Fibroblast of mammary gland (primary cell): ENCODE measurements at places on chromosomes 6 and 20.

- no peak for DNase-seq
Observed at GRCh38 chr6:51045548-51045947, 226.9 kb downstream of the TFAP2B start.

GRCh38 chr6:226516-227073 is 65.7 kb upstream of the DUSP22 start:
- no peak for DNase-seq

GRCh38 chr20:10562899-10563298 is 110.9 kb downstream of the JAG1 start:
- DNase-seq = no peak

DNA sequence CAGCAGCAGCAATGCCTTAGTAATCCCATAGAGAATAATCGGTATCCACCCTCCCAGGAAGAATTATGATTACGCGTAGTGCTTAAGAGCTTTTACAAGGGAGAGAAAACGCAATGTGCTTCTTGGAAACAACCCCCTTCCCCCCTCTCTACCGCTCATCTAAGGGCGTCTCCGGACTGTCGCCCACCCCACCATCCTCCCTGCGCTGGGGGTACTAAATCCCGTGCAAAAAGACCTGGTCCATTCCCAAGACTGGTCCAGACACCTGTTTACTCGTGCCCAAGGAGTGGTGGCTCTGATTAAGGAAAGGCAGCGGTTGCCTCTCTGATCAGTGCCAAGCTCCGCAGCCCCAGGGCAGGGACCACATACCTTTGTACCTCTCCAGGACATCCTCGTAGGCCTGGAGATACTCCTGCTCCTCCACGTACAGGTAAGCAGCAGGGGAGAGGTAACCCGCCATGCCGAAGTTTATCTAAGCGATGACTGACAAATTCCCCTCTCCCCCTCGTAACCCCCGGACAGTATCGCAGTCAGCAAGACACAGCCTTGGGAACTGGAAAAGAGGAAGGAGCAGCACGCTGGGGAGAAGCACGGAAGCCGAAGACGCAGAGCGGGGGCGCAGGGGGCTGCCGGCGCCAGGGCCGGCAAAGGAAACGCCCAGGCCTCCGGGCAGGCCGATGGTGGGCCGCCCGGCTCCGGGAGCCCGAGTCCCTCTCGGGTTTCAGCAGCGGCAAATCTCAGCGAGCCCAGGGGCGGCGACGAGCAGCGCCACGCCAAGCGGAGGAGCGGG is 112.0 kb upstream of the BEND6 start:
- DNase-seq = peak; percentile 66

DNA sequence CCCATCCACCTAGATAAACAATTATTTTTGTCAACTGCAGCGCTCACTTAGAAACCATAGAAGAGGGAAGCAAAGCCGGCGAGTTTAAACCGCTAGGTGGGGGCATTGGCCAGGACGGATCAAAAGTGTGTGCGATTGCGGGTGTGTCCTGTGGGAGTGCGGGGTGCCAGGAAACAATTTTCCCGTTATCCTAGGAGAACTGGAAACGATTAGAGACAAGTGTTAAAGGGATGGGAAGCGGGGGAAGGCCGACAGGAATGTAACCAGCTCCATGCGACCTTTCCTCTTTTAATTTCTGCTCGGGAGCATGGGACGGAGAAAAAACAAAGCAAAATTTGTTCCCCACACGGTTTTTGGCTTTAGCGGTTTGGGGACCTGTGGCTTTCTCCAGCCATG is 2.8 kb upstream of the HTR1B start:
- peak; percentile 76 for DNase-seq

DNA sequence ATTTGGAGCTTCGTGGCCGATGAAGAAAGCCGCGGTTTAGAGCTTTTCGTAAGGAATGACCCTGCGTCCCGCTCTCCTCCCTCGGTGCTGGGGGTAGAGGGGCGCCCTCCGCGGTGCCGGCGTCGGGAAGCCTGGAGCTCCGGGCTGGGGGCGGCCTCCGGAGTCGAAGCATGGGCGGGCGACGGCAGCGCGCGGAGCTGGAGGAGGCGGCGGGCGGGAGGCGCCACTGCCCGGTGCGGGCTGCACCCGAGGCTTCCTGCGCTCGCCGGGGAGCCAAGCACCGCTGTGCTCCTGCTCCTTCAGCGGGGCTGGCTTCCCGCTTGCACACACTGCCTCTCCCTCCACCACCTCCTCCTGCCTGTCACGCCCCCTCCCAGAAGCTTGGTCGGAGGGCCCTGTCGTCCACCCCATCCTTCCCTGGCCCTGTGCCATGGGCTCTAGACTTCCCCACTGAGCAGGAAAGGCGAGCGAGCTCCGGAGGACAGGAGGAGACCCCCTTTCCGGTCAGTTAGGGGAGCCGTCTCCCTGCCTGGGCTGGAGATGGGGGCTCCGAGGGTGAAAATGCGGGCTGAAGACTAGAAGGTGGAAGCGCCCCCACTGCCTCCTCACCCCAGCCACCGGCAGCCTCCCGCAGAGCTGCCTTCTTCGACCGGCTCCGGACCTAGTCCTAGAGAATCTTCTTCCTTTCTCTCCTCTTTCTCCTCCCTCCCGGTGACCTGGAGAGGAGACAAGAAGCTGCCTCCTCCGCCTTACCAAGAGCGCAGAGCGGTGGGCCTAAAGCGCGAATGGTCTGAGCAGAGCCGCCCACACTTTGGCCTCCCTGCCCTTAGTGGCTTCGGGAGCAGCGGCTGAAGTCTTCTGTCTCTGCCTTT is 1.8 kb downstream of the CDH4 start:
- peak; percentile 23 for DNase-seq

- DNase-seq = peak; percentile 71
Observed at GRCh38 chr6:57432919-57433684, 115.7 kb downstream of the PRIM2 start.

- peak; percentile 89 for DNase-seq
Observed at GRCh38 chr6:42746463-42747391, 824 bp upstream of the TBCC start.

DNA sequence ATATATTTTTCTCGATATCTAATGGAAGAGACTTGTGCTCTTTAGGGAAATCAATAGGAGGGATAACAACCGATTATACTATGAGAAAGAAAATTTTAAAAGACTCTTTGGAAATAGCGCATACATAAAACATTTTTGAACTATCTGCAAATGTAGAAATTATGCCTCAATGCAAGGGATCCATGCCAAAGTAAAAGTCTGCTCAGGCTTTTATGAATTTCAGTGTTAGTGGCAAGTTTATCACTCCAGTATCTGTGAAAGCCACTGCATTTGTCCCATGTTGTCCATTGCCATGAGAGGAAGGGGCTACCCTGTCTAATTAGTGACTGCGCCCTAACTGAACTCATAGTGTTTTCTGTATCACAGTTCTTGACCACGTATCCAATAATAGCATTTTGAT is 81.4 kb downstream of the TSHZ2 start:
- DNase-seq = no peak

GRCh38 chr6:36546308-36546919 is 865 bp downstream of the STK38 start:
- peak; percentile 21 for DNase-seq

DNA sequence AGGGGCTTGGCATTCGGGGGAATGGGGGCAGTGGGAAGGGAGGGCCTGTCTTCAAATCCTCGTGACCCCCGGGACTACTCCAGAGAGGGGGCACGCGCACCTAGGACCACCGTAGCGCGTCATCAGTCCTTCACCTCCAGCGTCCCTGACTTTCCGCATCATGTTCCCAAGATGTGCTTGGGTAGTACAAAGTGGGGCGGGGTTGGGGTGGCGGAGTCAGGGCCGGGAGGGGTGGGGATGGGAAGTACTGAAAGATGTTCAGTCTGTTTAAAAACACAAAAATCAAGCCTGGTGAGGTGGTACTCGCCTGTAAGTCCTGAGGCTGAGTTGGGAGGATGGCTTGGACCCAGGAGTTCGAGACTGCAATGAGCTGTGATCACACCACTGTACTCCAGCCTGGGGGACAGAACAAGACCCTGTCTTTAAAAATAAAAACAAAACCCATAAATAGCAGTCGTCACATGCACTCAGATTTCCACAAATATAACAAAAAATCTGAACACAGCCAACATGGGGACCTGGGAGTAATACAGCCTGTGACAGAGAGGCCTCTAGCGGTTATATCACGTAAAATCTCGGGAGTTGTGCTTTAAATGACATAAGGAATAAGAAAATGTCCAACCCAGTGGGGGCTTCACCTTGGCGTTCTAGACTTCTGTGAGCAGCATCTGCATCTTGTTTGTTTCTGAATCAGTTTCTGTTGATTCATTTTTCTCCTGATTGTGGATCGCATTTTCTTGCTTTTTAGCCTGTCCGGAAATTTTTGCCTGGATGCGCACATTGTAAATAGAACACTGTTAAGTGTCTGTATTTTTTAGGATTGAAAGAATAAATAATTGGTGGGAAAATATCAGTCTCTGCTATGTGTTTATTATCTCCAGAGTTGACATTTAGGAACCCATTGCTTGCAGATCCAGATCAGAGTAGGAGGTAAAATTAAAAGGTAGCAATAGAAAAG is 698 bp upstream of the LRP11 start:
- peak; percentile 81 for DNase-seq

DNA sequence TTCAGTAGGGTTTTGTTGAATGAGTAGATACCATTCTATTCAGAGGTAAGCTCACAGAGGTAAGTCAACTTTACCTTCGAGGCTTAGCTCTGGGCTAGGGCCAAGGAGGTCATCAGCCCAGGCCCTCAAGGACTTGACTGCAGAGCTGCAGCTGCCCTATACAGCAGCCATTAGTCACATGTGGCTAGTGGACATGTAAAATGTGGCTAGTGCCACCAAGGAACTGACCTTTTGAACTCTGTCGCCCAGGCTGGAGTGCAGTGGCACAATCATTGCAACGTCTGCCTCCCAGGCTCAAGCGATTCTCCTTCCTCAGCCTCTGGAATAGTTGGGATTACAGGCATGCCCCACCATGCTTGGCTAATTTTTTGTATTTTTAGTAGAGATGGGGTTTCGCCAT is 47.9 kb upstream of the EPB41L1 start:
- no peak for DNase-seq

- no peak for DNase-seq
Observed at GRCh38 chr6:106892186-106892585, 82.3 kb downstream of the CD24 start.

- DNase-seq = no peak
Observed at GRCh38 chr6:12718015-12718414, 1.4 kb downstream of the PHACTR1 start.

GRCh38 chr6:30495993-30496392 is 6.7 kb downstream of the HLA-E start:
- DNase-seq = no peak

DNA sequence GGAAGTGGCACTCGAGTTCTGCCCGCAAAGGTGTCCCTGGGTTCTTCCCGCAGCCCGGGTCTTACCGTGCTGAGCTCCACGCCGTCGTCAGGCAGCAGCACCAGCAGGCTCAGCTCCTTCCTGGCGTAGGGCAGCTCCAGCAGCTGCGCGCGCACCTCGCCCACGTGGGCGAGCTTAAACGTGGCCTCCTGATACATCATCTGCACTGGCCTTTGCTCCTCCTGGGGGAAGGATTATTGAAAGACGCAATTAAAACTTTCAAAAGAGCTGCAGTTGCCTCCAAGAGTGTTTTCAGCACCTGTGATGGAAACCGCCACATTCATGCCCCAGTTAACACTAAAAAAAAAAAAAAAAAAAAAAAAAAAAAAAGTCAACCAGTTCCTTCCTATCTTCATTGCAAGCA is 11.3 kb downstream of the SERPINB9 start:
- DNase-seq = no peak

- peak; percentile 4 for DNase-seq
Observed at GRCh38 chr6:39389484-39389767, 66.9 kb upstream of the KCNK16 start.

DNA sequence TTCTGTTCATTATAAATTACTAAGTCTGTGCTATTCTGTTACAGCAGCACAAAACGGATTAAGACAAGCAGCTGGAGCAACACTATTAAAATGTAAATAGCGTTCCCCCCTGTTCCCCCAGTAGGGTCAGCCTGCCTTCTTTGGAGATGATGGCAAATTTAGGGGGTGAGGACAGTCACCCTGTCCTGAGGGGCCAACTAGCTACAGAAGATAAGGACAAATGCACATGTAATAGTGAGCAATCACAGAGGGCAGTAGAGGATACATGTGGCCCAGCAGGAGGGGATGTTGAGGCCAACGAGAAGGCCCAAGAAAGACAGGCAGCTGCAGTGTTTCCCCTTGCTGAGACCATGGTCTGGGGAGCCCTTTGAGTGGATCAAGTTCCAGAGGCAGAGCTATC is 266.7 kb upstream of the CDYL start:
- no peak for DNase-seq
